ENCODE measurements at places on chromosomes 12 and 14. TPM values are rescaled to one million over a fixed set of nuclear protein-coding genes. Genes with fewer than 3 reads are reported as not detected.
A peak's percentile ranks its signal among the peaks of the same experiment; 100 is the strongest.

Gene SERPINA5
- total RNA-seq = not detected

Gene TNFRSF1A
- total RNA-seq = 84.0 TPM

Gene SLC25A47
- not detected for total RNA-seq

Gene ADIPOR2
- total RNA-seq = 57.3 TPM

Gene C1R
- 3.6 TPM for total RNA-seq

Gene KLHL33
- not detected for total RNA-seq

Gene TAS2R9
- total RNA-seq = not detected

Gene WNK1
- total RNA-seq = 108 TPM

Gene LUM
- total RNA-seq = 1.9 TPM

DNA sequence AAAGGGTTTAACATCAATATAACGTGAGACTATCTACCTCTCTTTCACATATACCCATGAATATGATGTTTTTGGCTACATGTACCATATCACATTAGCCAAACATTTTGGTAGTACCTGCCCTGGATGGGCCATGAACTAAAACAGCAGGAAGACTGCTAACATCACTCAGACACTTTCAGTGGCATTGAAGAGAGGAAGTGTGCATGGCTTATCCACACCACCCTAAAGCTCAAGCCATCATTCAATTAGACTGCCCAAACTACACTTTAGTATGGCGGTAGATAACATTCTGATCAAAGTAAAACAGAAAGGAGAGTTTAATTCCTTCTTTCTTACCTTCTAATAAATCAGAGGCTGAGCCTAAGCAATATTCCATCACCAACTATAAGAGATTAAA is 103.0 kb downstream of the PEBP1 start:
- DNase-seq = no peak

- DNase-seq = no peak
These were observed 1.3 kb downstream of the CDK4 start for GRCh38 chr12:57750561-57751431.

DNA sequence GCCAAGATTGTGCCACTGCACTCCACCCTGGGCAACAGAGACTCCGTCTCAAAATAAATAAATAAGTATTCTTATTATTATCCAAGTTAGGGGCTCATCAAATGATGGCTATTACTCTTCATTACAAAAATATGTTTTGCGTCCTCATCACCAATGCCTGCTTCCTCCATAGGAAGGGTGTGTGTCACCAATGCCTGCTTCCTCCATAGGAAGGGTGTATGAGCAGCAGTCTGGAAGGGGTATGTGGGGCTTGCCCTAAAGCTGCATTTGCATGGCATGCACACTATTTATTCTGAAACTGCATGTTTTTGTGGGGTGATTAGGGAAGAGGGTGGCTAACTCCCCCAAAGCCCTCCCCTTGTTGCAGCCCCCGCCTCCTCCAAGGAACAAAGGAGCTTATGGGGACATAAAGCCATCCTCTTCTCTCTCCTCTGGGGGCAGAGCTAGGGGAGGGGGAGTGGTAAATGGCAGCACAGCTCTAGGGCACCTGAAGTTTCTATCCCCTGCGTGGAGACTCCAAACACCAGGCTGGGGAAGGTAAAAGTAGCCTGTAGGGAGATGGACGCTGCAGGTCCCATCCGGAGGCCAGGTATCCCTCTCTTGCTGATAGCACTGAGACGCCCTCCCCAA is 1.3 kb downstream of the CAMKK2 start:
- peak; percentile 26 for DNase-seq

DNA sequence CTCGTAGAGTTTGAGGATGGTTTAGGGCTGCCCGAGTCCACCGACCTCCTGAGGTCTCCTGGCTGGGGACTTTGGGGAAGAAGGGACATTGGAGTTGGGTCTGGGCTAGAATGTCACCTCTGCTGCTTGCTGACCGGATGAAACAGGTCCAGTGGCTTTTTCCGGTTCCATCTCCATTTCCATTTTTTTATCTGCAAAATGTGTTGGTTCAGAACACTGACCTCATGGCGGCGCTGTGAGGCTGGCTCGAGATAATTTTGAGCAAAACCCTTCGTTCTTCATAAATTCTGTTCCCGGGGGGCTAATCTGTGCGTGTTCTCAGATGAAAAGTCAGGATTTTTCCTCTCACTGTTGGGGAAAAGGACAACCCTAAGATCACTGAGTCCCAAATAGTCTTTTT is 11.7 kb upstream of the MYL2 start:
- DNase-seq = no peak

GRCh38 chr14:95507701-95508103 is 8.7 kb downstream of the SYNE3 start:
- peak; percentile 83 for DNase-seq

DNA sequence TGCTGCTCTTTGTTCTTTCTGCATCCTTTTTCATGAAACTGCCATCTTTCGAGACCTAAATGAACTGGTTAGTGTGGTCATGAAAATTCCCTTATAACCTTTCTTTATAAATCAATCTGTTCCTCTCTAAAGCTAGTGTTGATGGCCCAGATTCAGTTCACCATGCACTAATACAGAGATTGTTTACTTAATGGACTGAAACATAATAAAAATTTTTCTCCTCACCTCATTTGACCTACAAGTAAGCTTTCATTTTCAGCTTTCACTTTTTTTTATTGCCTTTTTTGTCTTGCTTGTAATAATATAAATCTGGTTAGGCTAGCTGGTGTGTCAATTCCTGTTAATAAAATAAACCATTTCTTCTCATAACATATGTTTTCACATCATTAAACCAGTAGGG is 183.8 kb downstream of the CCDC59 start:
- no peak for DNase-seq

DNA sequence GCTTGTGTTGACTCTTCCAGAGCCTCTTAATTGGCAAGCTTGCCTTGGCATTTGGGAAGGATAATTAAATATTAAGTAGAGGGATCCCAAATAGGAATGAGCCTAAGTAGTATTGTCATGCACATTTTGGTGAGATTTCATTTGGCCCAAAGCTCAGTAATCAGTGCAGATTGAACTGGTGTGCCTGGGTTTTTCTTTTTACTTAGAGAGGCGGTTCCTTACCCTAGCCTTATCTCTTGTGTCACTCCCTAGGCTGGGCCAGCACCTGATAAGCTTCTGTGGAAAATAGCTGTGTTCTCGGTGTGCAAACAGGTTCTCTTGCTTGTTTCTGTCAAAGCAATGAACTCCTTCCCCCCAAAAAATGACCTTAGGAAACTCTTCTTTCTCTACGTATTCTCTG is 9.3 kb upstream of the B4GALNT3 start:
- DNase-seq = no peak

DNA sequence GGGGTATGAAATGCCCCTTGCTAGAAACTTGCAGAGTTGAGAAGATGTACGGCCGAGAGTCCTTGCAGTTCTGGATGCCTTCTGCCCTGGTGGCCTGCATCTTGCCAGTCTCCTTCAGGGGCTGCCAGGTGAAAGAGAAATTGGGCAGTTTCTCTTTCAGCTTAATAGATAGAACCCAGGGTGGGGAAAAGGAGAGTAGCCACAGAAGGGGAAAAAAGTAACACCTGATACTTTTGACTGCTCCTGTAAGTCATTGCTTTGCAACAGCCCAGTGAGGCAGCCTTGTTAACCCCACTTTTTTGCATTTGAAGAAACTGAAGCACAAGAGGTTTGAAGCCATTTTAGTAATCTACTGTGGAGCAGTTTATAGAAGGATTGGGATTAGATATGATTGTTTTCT is 27.6 kb downstream of the TDP1 start:
- DNase-seq = no peak

- DNase-seq = no peak
These were observed 144.7 kb downstream of the ADGRD1 start for GRCh38 chr12:131098178-131098981.

DNA sequence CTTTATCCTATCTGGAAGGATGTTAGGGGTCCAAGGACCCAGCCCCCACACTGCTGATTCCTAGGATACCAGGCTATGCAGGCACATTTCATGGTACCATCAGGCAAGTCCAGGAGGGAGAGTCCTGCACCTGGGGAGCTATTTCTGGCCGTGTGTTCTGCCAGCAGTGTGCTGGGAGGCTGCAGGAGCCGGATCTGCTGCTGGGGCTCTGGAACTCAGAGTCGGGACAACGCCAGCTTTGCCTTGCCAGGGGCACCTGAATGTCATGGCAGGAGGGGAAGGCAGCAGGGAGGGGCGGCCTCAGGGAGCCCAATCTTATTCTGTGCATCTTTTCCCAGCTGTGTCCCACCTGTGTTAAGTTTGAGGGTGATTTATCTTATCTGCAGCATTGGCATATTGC is 17.8 kb downstream of the SRRM4 start:
- DNase-seq = no peak

- peak; percentile 50 for DNase-seq
These were observed 1.3 kb upstream of the SLC41A2 start for GRCh38 chr12:104959335-104959841.

- DNase-seq = no peak
These were observed 155.0 kb downstream of the CRADD start for GRCh38 chr12:93832131-93832530.

DNA sequence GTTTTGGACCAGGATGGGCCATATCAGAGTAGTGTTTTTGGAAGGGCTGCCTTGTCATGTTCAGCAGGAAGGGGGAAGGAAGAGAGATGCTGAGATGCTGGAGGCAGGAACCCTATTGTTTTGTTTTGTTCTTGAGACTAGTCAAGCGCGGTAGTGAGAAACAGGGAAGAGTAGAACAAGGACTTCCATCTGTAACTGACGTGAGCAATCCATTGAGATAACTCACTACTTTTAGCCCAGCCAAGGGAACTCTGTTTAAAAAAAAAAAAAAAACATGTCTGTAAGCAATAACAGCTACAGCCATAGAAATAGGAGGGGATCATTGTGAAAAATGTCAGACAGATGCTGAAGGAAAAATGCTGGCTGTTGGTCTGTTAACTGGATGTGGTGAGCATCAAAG is 34.0 kb downstream of the CD9 start:
- no peak for DNase-seq

- peak; percentile 48 for DNase-seq
These were observed 94.2 kb upstream of the FGD4 start for GRCh38 chr12:32305163-32305562.

GRCh38 chr12:113152835-113153814 is 3.6 kb downstream of the CFAP73 start:
- DNase-seq = peak; percentile 63

DNA sequence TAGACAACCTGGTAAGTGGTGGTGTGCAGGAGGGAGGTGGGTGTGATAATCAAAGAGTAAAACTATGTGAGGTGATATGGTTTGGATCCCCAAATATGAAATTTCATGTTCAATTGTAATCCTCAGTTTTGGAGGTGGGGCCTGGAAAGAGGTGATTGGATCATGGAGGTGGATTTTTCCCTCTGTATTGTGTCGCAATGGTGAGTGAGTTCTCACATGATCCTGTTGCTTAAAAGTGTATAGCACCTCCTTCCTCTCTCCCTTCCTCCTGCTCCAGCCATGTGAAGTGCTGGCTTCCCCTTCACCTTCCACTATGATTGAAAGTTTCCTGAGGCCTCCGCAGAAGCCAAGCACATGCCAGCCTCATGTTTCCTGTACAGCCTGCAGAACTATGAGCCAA is 270.2 kb upstream of the FOXG1 start:
- no peak for DNase-seq

DNA sequence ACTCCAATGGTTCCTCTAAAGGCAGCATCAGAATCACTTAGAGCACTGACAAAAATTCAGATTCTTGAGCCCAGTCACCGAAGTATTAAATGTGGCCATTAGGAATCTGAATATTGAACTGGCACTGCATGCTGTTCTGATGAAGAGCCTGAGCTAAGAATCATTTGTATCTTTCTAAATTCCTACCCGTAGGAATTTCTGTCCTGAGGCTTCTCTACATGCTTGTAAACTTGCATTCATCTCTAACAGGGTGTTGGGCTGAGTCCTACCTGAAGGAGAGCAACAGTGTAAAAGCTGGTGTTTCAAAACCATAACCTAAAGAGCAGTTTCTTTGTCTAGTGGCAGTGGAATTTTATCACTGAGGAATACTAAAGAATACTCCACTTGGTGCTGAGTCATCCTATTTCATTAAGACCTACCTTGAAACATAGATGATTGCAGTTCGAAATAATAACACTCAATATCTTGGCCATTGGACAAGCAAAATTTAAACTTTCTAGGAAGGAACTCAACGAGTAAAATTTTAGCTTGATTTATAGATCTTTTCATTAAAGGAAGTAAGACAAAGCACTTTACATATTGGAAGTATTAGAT is 35.5 kb upstream of the C12orf75 start:
- no peak for DNase-seq

DNA sequence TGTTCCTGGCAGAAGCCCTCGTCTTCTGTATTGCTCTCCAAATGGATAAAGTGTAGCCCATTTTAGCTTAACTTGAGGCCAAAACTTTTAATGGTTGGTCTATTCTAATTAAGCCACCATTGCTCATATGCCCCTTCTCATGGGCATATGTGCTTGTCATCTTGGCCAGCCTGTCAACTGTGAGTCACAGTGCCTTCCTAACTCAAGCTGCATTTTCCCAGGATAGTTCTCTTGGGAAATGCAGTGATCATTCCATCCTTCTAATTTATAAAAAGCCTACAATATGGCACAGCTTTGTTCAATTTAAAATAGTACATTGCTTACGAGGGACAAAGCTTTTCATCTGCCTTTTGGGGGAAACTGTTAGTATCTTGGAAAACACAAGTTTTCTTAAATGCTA is 6.6 kb downstream of the PTHLH start:
- peak; percentile 50 for DNase-seq
